Stimulated activated CD4-positive, alpha-beta T cell treated with anti-CD3 and anti-CD28 coated beads, Interleukin-12 subunit alpha, Interleukin-12 subunit beta, amount 100 ng/mL, for 24 hours (primary cell): ENCODE measurements at places on chromosomes 4 and X.

GRCh38 chr4:81828991-81829390 lies 357.3 kb upstream of the RASGEF1B start:
- DNase-seq = no peak

DNA sequence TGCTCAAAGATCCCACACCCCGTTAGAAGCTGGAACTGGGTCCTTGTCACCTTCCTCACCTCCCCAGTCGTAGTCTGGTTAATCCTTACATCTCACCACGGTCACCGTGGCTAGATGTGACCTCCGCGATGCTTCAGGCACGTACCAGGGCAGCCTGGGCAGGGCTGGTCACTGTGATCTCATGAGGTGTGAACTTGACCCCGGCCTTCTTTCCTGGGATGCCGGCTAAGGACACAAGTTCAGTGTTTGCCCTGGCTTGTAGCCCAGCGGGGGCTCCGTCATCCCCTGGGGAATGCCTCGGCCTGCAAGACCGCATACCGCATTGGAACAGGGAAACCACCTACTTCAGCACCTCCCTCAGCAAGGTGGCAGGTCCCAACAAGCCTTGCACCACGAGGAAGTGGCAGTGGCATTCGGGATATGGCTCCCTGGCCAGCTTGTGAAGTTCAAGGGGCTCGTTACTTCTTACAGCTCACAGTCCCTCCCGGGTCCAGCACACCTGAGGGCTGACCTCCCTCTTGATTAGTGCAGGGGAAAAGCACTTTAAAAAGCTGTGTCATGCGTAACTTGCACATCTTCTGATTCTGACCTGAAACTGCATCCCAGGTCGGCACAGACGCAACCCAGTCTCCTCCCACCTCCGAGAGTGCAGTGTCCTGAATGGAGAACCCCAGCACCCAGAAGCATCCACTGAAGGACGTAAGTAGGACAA lies 25.9 kb downstream of the NOP14 start:
- DNase-seq = no peak

GRCh38 chr4:96183611-96184010 lies 343.7 kb downstream of the PDHA2 start:
- no peak for DNase-seq

DNA sequence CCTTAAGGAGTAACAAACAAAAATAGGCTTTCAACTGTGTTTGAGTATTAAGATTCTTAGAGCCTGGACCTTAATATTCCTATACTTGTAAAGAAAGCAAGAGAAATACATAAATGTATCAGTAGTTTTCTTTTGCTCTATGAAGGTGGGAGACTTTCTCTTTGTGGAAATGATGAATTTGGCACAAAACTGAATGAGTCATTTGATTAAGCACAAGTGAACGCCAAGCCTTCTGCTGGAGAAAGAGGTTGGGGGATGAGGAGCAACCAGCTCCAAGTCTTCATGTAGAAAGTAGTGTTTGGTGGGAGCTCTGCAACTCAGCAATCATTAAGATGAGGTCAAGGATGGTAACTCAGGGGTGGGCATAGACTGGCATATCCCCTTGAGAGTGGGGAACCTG lies 49.6 kb downstream of the MEPE start:
- no peak for DNase-seq

DNA sequence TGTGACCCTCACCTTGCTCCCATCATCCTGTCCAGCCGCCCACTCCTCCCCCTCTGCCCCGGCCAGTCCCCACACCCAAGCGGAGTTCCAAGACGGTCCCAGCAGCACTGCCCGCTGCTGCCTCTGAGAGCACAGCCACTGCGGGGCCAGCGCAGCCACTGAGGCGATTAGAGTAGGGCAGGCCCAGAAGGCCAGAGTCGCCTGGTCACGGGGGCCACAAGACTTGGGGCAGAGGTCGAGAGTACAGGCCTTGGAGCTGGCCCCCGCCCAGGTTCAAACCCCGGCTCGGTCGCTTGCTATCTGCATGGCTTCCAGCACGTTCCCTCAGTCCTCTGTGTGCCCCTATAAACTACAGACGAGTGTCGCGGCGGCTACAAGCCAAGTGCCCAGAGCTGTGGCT lies 53.2 kb upstream of the ADRA2C start:
- no peak for DNase-seq

DNA sequence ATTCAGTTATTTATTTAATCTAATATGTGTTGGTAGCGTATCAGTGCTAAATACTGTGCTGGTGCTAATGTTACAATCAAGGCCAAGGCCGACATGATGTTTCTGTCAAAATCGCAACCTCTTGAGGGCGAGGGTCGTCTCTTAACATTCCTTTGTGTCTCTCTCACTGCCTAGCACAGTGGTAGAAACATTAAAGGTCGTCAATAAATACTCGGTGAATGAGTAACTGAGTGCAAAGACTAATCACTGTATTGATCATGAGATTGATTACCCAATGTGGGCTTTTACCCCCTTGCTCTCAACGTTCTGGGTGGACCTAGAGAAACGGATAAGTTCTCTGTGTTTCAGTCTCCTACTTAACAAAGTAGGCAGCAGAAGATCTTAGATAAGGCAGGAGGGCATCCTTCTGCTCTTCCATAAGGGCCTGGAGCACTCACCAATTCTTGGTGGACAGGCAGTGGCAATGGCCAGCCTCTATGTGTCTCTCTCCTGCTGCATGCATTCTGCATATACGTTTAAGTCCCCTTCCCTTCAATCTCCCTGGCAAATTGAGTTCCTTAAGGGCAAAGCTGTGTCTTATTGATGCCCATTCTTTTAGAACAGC lies 30.1 kb downstream of the TMEM255A start:
- no peak for DNase-seq

DNA sequence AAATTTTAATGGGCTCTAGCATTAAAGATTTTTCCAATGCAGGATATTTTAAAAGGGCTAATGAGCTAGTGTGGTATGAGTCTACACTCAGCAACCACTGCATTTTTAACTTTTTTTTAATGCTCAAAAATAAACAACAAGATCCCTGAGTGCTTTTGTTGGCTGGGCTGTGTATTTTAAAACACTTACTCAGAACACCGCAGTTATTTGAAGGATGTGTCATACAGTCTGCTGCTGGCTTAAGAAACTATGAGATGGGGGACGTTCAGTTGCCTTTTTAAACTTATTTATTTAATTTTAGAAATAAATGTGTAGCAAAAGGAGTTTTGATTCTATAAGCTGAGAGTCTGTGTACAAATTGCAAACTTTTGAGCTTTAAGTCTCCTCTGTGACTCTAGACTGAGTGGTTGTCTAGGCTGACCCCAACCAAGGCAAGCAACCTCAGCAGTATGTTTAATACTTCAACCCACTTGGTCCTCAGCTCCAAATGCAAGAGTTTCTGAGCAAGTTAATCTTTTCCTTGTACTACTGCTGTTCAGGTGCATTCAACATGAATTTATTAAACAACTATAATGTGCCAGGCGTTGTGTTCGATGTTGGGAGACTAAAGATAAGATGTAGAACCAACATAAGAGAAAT lies 278.6 kb upstream of the DIPK2B start:
- DNase-seq = no peak

GRCh38 chr4:142579443-142579842 lies 266.7 kb downstream of the INPP4B start:
- no peak for DNase-seq

DNA sequence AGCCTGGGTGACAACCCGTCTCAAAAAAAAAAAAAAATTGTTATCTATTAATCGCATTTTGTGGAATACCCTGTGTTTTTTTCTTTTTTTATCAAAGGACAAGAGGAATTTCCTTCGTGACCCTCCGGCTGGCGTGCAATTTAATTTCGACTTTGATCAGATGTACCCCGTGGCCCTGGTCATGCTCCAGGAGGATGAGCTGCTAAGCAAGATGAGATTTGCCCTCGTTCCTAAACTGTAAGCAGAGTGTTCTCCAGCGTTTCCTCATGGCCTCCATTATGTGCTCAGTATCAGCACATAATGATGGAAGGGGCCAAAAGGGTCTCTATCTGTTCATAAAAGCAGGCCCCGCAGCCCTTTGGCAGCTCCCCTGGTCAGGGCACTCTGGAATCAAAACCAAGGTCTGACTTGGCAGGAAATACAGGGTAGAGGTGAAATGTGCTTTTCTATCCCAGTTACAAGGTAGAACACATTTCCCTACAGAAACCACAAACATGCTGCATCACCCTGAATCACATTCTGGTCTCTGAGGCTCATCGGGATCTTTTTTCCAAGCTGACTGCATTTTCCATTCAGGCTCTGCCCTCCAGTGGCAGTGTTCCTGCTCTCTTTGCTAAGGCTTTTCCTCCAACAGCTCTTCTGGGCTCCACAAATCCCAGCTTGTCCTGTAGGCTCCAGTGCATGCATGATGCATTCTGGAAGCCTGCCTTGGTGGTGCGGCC lies 24.4 kb downstream of the SYAP1 start:
- no peak for DNase-seq

- DNase-seq = no peak
These were observed 201.9 kb upstream of the AGTR2 start for GRCh38 chrX:115968436-115969252.

GRCh38 chr4:57074744-57075143 lies 35.4 kb downstream of the IGFBP7 start:
- DNase-seq = no peak

DNA sequence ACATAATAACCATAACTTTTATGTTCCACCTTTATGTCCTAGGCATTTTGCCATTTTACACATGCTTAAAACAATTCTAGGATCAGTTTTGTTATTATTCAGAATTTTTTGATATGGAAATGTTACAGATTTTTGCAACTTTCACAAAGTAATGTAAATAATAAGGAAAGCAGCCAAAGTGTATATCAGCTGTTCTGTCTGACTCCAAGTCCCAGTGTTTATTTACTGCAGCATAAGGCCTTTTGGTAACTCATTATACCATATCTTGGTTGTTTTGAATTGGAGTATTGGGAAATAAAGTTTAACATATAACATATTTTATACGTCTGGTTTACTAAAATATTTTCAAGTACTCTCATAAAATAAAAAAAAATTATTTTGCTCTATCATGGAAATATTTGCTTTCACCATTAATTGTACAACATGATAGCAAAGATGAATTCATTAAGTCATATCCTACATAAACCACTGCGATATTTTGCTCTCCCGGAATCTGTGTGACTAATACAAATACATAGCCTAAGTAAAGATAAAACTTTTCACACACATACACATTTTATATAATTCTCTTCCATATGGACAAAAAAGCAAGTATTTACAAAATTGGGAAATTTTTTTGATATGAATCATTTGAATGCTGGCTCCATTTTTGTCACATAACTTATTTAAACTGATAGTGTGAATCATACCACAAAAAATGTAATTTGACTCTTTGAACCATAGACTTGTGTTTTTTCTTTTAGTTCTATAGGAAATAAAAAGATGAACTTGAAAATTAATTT lies 399.0 kb downstream of the PABPC4L start:
- no peak for DNase-seq

DNA sequence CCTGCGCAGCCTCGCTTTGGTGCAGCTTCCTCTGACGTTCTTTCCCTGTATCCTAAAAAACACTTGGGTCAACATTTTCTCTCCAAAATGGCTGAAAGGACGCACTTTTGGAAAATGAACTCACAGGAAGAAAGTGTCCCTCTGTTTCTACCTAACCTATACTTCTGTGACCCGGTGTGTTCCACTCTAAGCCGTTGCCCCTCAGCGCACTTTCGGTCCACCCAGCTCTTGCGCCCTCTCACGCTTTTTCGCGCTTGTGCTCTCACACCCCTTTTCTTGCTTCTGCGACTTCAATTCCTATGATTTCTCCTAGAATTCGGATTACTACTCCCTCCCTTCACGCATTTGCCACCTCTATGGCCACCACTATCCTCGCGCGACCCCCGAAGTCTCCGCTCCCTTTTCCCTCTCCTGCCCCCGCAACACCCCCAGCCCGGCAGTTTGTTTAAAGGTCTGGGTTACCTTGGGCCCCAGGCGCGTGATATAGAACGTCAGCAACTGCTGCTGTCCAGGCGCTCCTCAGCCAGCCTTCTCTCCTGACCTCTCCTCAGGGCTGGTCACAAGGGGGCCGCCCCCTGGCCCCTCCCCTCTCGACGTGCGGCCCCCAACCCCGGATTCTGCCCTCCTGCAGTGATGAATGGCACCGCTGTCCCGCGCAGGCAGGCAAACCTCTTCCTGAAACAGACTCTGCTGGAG lies at the start of gene USP51:
USP51 (minus strand) TSS at position 535 of the 696 bp plus-strand sequence. CDS start 909 bp downstream, outside the sequence.
- no peak for DNase-seq

GRCh38 chr4:20878806-20879205 lies 178.5 kb downstream of the PACRGL start:
- no peak for DNase-seq

- no peak for DNase-seq
These were observed 114.1 kb upstream of the RAP2C start for GRCh38 chrX:132333351-132333750.

DNA sequence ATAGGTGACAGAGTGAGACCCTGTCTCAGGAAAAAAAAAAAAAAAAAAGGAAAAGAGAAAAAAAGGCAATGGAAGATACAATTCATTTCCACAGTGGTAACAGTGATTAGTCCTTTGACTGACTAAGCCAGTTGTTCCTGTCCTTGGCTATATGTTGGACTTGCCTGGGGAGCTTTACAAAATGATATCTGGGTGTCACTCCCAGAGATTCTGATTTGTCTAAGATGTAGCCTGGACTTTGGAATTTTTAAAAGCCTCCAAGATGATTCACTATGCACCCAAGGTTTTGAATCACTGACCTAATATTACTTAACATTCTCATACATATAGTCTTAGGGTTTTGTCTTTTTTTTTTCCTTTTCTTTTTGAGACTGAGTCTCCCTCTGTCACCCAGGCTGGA lies 16.9 kb downstream of the HELQ start:
- DNase-seq = no peak

DNA sequence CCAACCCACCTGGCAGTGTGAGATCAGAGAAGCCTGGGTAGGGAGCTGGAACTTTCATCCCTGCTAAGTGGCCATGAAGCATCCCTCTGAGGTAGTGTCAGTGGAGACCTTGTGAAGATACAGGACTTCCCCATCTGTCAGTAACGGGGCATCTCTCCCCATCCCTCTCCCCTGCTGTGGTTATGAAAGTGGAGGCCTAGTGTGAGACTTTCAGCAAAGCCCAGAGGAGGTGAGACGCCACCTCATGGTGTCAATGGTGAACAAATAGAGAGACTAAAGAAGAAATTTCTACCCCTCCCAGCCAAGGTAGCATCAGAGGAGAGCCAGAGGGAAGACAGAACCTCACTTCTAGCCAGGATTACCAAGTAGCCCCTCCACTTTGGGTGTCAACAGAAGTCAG lies 150.2 kb downstream of the VEGFC start:
- no peak for DNase-seq

GRCh38 chr4:26496207-26496783 lies 6.0 kb upstream of the CCKAR start:
- no peak for DNase-seq
